Esophagus muscularis mucosa (tissue), 4 donors: ENCODE measurements at places on chromosomes 2 and 18. TPM values are rescaled to one million over a fixed set of nuclear protein-coding genes. Genes with fewer than 3 reads are reported as not detected.
A peak's percentile ranks its signal among the peaks of the same experiment; 100 is the strongest.

- H3K27ac ChIP-seq: no peak overlapping the region
- H3K4me3 ChIP-seq: no peak overlapping the region
- H3K27me3 ChIP-seq: no peaks in the 10 kb centered on the region
- DNase-seq: no peak
Measured at GRCh38 chr2:7052404-7052803, 135.2 kb downstream of the RNF144A start.

GRCh38 chr2:39631718-39632117 lies 34.0 kb upstream of the TMEM178A start:
- H3K4me1 ChIP-seq: no peaks in the 10 kb centered on the region
- no peaks in the 10 kb centered on the region for H3K27me3 ChIP-seq
- no peak overlapping the region for H3K27ac ChIP-seq
- DNase-seq: no peak

The IL36RN gene
- not detected for total RNA-seq

The RAB17 gene
- 3.7 TPM for total RNA-seq

DNA sequence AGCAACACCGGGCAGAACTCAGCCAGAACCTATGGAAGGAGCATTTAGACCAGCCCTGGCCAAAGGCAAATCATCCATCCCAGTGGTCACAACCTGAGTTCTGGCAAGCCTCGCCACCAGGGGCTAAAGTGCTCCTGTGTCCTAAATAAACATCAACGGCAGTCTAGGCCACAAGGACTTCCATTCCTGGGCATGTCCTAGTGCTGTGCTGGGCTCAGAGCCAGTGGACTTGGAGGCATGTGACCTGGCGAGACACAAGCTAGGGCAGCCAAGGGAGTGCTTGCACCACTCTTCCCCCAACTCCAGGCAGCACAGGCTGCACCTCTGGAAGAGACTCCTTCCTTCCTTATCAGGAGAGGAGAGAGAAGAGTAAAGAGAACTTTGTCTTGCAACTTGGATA lies 69.0 kb downstream of the ST6GAL2 start:
- no peak overlapping the region for H3K4me3 ChIP-seq
- no peaks in the 10 kb centered on the region for H3K36me3 ChIP-seq
- H3K27ac ChIP-seq: no peak overlapping the region
- H3K4me1 ChIP-seq: peaks cover 9% of the 10 kb centered on the region

The C1D gene
- total RNA-seq: 29.4 TPM

DNA sequence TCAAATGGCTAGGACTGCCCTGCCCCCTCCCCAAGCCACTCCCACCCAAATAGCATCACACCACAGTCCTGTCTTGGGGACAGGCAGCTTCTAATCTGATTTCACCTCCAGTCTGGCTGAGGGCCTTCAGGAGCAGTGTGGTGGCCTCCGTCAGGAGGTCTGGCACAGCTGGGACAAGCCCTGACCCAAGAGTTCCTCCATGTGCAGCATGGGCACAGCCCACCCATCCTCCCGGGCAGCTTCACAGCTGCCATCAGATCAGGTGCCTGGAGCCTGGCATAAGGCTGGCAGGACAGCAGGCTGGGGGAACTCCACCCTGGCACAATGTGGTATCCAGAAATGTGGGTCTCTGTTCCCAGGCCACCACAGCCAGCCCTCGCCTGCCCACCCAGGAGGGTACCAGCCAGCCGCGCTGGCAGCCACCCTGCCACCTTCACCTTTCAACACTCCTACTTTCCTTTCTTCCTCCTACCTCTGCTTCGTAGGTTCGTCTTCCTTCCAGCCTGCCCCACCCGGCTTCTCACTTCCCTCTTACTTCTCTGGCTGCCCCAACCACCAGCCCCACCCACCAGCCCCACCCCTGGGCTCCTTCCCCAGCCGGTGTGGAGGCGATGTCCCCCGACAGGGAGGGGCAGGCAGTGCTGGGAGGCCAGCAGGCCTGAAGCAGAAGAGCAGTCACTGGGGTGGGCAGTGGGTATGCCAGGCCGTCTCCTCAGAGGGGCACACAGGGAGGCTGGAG lies at the start of gene CAPG:
CAPG (minus strand) TSS at position 522 of the 739 bp plus-strand sequence. CDS start 8,221 bp downstream, outside the sequence.
- peaks cover 44% of the 10 kb centered on the region for H3K4me1 ChIP-seq
- peak within 1 kb of the TSS; percentile 18 for H3K4me3 ChIP-seq
- DNase-seq: no peak
- no peaks in the 10 kb centered on the region for H3K36me3 ChIP-seq

DNA sequence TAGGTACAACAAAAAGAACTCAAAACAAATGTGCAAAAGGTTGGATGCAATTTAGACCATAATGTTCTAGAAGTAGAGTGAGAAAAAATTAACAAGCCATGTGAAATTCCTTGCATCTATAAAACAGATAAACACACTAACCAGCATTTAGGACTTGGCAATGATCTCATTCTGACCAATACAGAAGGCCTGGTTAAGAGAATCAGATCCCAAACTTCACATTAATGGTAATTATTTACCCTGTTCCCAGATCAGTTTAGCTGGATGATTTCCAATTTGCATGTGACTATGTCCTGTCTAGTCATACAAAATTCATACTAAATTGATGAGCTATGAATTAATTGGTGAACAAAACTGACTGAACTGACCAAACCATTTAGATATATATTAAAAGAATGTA lies 98.4 kb upstream of the FIGN start:
- H3K27me3 ChIP-seq: no peaks in the 10 kb centered on the region
- no peak for DNase-seq
- H3K4me1 ChIP-seq: no peaks in the 10 kb centered on the region
- no peak overlapping the region for H3K27ac ChIP-seq

- H3K36me3 ChIP-seq: peaks cover 3% of the 10 kb centered on the region
- no peak overlapping the region for H3K27ac ChIP-seq
- no peak overlapping the region for H3K4me3 ChIP-seq
- peaks cover under 1% of the 10 kb centered on the region for H3K27me3 ChIP-seq
- peaks cover 15% of the 10 kb centered on the region for H3K4me1 ChIP-seq
- DNase-seq: no peak
Measured at GRCh38 chr2:191687867-191688266, 9.9 kb downstream of the NABP1 start.
